NCI-H1092 treated with DMSO at 0.1 percent for 48 hours (cell line): ENCODE measurements at places on chromosomes 2 and 18.
A peak's percentile ranks its signal among the peaks of the same experiment; 100 is the strongest.

- DNase-seq, result no peak
These were observed 54.5 kb downstream of the SLC39A10 start for GRCh38 chr2:195711478-195711877.

- DNase-seq, result no peak
These were observed 28.2 kb upstream of the USP34 start for GRCh38 chr2:61499060-61499459.

- DNase-seq, result no peak
These were observed 123.1 kb downstream of the SPIRE1 start for GRCh38 chr18:12534820-12535219.

- no peak for DNase-seq
These were observed 33.7 kb downstream of the MTERF4 start for GRCh38 chr2:241068136-241068941.

- no peak for DNase-seq
These were observed 75.8 kb downstream of the MBD2 start for GRCh38 chr18:54148678-54149077.

DNA sequence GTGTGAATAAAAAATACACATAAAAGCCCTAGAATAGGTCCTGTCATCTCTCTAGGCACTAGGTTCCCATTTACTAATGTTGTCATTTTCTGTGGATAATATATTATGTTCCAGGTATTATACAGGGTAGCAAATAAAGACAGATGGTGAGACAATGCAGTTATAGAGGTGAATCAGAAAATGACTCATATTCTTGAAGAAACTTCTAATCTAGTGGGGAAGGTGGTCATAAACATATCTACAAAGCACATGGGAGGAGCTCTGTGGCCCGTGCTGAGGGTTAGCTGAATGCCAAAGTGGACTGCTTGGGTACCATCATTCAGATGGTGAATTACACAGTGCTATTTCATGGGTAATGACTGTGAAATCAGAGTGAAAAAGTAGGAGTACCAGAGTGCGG, 700.9 kb downstream of the ERBB4 start:
- no peak for DNase-seq

- no peak for DNase-seq
These were observed 106.2 kb downstream of the KCTD1 start for GRCh38 chr18:26442126-26442525.

DNA sequence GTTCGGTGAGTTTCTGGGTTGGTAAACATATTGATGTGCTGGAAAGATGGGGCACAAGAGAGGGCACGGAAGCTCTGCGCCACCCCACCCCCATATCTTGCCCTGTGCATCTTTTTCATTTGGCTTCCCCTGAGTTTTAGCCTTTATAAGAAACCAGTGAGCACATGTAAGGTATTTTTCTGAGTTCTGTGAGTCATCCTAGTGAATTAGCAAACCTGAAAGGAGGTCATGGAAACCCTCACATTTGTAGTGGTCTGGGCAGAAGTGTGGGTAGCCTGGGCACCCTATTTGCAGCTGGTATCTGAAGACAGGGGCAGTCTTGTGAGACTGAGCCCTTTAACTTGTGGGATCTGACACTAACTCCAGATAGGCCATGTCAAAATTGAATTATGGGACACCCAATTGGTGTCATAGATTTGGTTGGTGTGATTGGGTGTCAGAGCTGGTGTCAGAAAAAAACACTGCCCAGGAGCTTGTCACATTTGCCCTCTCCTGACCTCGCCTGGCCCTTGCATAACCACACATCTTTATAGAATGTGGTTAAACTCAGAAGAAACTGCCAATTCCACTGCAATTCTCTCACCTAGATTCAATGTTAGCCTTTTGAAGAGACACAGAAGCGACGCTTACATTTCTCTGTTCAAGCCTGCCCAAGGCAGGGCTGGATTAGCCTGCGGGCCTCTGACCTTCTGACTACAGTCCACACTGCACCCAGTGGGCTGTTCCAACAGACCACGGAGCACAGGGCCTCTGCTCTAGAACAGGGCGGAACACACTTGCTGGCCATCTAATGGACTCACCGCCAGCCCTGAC, 12.0 kb upstream of the GALM start:
- no peak for DNase-seq

GRCh38 chr18:35694808-35695207, 113.3 kb downstream of the GALNT1 start:
- DNase-seq, result no peak

GRCh38 chr2:67374481-67374880, 22.7 kb upstream of the ETAA1 start:
- no peak for DNase-seq

- DNase-seq, result no peak
These were observed 182.2 kb downstream of the GLI2 start for GRCh38 chr2:120917886-120918285.

GRCh38 chr18:37559194-37559593, 6.4 kb downstream of the CELF4 start:
- no peak for DNase-seq

GRCh38 chr2:102025016-102025501, 33.3 kb downstream of the IL1R2 start:
- DNase-seq, result no peak

DNA sequence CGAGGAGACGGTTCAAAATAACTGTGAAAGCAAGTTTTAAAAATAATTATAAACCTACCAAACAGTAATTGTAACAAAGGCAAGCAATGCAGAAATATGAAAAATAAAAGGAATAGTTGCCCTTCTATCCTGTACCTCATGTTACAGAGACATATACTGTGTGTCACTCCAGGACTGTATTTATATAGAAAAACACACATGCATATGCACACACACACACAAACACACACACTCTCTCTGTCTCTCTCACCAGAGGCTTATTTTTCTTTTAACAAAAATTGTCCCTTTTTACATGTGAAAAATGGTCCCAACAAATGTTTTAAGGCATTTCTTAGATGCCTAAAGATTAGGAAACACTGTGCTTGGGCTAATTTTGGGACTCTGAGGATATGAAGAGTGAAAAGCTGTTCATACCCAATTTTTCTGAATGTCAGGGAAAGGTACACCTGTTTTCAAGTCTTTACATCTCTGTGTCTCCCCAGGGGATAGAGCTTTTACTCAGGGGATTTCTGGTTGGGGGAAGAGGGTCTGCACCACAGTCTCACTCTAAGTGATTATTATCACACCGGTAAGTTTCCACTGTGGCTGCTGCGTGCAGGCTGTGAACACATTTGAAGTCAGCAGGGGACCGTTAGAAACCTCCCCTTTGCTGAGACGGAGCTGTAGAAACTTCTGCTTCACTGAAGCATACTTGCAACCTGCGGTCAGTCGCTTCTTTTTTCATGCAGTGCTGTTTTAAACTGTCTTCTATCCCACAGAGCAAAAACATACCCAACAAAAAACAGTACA, 51.4 kb upstream of the SPAG16 start:
- DNase-seq, result no peak

DNA sequence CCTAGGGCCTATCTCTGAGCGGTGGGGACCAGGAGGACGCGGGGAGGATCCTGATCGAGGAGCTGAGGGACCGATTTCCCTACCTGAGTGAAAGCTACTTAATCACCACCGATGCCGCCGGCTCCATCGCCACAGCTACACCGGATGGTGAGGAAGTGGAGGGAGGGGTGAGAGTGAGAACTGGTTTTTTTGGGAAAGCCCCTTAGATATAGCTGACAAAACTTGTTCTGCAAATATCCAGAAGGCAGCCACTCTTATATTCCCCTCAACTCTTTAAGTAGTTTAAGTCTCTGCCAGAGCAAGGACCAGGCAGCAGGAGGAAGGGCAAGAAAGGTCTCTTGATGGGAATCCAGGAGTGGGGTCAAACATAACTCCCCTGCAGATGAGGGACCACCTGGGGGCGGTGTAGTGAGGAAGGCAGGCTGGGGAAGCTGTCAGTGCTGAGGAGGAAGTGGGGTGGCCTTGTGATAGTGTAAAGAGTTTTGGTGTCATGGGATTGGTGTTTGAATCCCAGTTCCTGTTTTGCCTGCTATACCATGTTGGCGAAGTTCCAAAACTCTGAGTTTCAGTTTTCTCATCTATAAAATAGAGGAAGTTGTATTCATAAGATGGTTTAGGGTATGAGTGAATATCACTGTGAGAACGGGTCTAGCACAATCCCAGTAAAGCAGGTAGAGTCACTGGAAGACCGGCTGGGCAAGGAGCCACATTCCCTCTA, 3.4 kb downstream of the NAGK start:
- DNase-seq, result no peak

- DNase-seq, result no peak
These were observed 637.8 kb upstream of the CHAC2 start for GRCh38 chr2:53129851-53130250.

DNA sequence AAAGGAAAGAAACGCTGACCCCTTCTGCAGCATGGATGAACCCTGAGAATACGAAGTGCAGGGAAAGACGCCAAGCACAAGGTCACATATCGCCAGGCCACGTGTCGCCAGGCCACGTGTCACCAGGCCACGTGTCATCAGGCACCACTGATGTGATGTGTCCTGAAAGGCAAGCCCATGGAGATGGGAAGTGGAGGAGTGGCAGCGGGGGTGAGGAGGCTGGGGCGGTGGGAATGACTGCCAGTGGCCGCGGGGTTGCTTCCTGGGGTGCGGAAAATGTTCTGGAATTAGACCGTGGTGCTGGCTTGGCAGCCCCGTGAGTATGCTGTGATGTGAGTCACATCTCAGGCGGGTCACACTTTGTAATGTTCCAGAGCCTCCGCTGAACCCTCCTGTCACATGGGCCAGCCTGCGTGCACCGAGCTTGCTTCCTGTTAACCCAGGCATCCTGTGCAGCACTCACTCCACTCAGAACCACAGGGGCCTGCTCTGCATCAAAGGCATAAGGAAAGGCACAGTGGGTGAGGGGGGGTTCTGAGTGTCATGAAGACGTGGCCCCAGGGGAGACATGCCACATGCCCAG, 39.0 kb downstream of the SLC66A2 start:
- no peak for DNase-seq

- DNase-seq, result no peak
These were observed at the start of gene RAB17 for GRCh38 chr2:237590272-237591140. Gene RAB17 (minus strand): TSS chr2:237590734. CDS start chr2:237586154, 4,580 bp downstream.

GRCh38 chr2:129733579-129733978, 245.9 kb upstream of the RAB6C start:
- no peak for DNase-seq

- no peak for DNase-seq
These were observed 1220.4 kb upstream of the ZEB2 start for GRCh38 chr2:145740302-145740701.

- DNase-seq, result no peak
These were observed at the start of gene CHRNG for GRCh38 chr2:232539298-232540231. Gene CHRNG (plus strand): TSS chr2:232539692. CDS start chr2:232539748, 56 bp downstream.

DNA sequence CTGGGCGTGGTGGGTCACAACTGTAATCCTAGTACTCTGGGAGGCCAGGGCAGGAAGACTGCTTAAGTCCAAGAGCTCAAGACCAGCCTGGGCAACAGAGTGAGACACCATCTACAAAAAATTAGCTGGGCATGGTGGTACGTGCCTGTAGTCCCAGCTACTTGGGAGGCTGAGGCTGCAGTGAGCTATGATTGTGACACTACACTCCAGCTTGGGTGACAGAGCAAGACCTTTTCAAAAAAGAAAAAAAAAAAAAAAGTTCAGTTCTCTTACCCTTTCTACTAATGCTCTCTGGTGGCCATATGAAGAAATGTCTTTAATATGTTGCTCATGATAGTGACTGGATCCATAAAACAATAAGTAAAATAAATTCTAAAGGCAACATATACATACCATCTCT, 14.9 kb downstream of the TYW5 start:
- DNase-seq, result peak; percentile 20

DNA sequence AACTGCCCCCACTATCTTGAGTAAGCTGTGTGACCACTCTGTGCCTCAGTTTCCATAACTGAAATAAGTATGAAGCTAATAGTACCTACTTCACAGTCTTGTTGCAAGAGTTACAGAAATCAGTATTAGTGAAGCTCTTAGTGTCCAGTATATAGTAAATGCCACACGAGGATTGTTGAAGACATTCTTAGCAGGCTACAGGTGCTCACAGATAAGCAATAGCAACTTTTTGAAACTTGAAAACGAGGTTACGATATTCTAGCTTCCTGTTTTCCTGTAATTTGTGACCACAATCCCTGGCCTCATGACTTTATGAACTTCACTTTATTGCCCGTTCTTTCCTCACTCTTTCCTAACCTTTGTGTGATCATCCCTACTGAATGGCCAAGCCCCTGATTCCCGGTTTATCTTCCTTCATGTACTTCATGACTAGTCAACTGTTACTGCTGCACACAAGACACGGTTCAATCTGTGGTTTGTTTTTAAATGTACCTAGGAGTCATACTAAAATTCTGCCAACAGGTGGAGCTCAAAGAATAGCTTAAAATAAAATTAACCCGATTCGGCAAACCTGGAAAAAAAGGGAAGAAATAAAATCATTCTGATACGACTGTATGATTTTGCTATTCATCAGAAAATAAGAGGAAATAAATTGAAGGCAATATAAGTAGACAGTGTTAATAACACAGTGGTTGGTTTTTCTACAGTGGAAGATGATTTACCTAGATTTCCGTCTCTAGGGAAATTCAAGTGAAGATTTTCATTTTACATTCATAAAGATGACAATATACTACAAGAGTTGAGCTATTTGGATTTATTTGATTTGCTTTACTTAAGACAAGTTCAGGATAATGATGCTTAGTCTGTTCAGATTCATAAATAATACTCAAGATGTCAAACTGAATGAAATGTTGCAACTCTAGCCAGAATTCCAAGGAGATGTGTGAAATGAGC, 38.1 kb upstream of the STAT1 start:
- DNase-seq, result peak; percentile 37
